ENCODE measurements at places on chromosomes 6 and 20. TPM values are rescaled to one million over a fixed set of nuclear protein-coding genes. Genes with fewer than 3 reads are reported as not detected.

Gene SGK2
- 0.52 TPM for total RNA-seq

Gene PTP4A1
- 129 TPM for total RNA-seq

Gene TCP11
- not detected for total RNA-seq

Gene LY6G6F
- total RNA-seq, result 1.6 TPM

Gene CCN6
- total RNA-seq, result not detected

Gene HLA-DQB2
- 8.3 TPM for total RNA-seq

Gene EIF6
- total RNA-seq, result 39.4 TPM

Gene MYO6
- total RNA-seq, result 5.5 TPM

Gene CPXM1
- total RNA-seq, result 0.23 TPM

Gene SYNJ2
- total RNA-seq, result 45.0 TPM

Gene TIAM2
- total RNA-seq, result 5.5 TPM

Gene GMPR
- 33.6 TPM for total RNA-seq

Gene CLIC5
- 7.2 TPM for total RNA-seq

Gene MAS1
- not detected for total RNA-seq

Gene CDH26
- 0.37 TPM for total RNA-seq

Gene EGFL8
- 9.6 TPM for total RNA-seq
